HuH-7.5 (cell line): ENCODE measurements at places on chromosomes 7 and 10.

DNA sequence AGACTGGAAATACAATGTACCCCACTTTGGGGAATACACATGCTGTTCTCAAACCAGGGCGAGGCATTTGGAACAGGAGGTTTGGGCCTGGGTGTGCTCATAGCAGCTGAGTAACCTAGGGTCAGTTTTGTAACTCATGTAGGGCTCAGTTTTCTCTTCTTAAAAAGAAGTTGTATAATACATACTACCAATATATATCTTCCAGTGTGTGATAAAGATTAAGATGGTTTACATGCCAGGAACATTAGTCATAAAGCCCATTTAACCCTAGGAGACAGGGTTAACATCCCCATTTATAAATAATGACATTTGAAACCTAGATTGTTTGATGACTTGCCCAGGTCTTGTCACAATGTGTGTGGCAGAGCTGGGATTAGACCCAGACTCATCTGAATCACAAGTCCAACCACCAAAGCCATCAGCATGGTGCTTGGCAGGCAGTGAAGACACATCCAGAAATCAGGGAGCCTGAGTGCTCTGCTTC lies 6.0 kb downstream of the AKR1B10 start:
- no peak for DNase-seq

DNA sequence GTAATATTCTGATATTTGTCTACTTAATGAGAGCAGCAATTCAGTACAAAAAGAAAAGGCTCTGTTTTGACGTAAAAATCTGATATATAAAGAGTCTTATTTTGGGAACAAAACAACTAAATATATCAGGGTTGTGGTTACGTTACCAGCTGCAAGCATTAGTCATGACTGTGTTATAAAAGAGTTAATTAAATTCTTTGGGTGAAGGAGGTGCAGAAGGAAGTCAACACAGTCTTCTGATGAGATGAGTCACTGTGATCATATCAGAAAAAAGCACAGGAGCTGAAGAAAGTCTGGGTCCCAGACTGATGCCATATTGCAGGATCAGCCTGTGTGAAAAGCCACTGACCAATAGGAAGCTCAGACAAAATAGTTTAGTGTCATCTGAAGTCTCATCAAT lies 234.3 kb upstream of the TEX47 start:
- DNase-seq: no peak

- DNase-seq: no peak
These were observed 2.4 kb downstream of the SFMBT2 start for GRCh38 chr10:7408291-7409044.

DNA sequence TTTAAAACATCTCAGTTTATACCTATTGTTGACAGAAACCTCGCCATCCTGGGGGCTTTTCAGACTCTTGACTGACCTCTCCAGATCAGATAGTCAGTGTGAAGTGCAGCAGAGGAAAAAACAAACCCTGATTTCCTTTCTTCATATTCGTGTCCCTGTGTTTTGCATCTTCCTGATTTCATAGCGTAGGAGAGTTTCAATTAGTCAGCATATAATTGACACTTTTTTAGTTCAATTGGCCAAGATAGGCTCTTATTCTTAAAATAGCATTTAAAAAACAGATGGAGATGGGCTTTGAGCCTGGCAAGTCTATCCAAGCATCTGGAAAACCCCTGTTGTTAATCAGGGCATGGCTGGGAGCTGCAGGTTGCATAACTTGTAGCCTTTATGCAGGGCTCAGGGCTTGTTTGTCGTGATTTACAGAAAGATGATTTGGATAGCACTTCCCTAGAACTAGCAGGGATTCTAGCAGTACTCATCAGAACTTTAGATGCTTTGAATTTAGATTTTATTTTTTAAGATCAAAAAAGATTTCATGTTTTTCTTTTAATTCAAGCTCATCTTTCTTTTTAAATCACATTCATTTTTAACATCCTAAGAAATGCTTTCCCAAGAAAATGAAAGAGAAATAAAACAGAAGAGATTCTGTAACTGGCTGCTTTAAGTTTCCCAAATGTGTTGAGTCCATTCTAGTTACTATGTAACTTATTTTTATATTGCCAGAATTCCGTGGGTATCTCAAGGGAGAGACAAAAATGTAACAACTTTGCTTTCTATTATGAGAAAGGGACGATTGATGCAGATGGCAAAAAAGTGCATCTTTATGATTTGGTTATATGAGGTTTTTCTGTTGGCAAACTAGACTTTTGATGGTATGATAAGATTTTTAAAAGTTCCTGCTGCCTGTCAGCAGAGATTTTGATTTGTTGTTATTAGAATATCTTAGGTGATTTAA lies 270.8 kb upstream of the FZD8 start:
- no peak for DNase-seq

GRCh38 chr7:128456255-128456725 lies 612 bp downstream of the HILPDA start:
- DNase-seq: no peak

DNA sequence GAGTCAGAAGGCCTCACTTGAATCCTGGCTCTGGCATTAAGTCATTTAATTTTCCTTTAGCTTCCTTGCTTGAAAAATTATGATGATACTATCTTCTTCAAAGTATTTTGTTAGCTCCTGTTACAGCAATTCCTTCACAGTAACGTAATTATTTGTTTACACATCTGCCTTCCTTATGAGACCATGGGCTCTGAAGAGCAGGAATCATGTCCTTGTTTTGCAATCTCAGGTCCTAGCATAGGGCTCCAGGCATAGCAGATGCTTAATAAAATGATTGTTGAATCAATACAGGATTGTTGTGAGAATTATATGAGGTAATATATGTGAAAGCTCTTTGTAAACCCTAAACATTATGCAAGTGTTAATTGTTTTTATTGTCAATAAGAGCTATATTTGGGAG lies 25.5 kb downstream of the KLHDC10 start:
- no peak for DNase-seq

DNA sequence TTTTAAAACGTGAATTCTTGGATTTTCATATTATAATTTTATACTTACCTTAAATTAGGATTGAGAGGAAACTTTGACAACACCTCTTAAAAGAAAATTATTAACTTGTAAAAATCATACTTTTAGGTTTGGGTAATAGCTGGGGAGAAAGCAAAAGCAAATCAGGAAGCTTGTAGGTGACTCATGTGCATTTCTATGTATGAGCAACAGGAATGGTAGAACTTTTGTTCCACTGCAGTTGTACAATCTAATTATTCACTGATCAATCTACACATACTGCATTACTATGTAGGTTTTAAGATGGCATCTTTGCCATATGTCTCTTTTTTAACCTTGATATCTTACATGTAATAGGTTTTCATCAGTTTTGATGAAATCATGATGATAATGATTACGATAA lies 223.2 kb downstream of the PRKG1 start:
- no peak for DNase-seq

GRCh38 chr7:44067064-44067951 lies 1.9 kb upstream of the PGAM2 start:
- DNase-seq: no peak

DNA sequence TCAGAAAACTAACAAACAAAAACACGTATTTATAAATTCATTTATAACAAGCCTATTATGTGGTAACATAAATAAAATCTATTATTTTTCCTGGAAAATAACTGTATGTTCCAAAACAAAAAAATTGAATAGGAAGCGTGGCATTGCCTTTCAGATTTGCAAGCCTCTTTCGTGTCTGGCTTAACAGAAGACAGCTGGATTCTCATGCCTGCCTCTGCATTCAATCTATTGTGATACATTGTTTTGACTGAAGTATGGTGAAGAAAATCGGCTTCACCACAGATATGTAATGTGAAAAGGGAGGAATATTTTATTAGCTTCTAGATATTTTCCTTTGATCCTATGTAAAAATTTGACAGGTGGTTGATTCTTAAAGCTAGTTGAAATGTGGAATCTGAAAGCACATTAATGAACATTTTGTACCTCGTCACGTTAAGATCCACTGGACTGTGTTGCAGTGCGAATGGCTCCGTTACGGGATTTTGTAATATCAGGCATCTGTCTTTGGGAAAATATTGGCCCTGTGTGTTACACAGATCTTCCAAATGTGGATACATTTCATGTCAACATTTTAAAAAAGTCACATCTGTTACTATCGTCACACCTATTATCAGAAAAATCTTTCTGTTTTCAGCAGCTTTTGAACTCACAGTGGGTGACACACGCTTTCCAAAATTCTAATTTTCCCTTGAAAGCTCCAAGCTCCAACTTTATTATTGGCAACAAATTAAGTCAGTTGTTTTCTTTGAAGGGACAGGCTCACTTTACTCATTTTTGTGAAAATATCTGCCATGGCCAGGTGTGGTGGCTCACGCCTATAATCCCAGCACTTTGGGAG lies 26.2 kb downstream of the PALD1 start:
- DNase-seq: no peak

DNA sequence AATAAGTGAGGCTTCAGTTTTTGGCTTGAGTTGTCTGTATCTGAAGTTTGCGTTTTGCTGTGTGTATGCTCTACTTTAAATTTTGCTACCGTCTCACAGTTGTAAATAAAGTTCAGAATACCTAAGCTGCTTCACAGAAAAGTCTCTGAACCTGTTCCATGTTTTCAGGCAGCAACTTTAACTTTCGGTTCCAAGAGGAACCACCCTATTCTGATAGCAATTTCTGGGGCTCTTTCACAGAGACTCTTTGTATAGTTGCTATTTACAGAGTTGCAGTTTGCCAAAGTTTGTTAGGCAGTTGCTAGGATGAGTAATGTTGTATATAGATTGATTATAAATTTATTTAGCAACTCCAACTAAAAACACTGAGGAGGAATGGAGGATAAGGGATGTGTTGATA lies 5.7 kb downstream of the FAM221A start:
- no peak for DNase-seq
